ENCODE measurements at places on chromosomes 2 and 18. TPM values are rescaled to one million over a fixed set of nuclear protein-coding genes. Genes with fewer than 3 reads are reported as not detected.

- DNase-seq = peak; percentile 24
Observed at GRCh38 chr2:160227293-160227915, 27.3 kb upstream of the ITGB6 start.

GRCh38 chr2:10359246-10359645 lies 56.5 kb downstream of the HPCAL1 start:
- DNase-seq = no peak

DNA sequence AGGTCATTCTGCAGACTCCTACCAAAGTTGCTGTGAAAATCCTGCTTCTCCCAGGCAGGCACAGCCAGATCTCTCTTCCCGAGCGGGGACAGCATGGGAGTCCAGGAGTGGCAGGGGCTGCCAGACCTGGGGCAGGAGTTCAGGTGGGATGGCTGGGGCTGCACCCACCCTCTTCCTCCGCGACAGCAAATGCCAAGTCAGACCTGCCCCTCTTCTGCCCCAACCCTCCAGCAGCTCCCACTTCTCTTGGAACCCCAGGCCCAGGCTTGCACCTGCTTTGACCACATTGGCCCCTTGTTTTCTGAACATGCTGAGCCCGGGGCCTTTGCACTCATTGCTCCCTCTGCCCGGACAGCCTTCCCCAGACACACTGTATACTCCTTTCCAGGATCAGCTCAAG lies 288.2 kb upstream of the HS6ST1 start:
- DNase-seq = no peak

DNA sequence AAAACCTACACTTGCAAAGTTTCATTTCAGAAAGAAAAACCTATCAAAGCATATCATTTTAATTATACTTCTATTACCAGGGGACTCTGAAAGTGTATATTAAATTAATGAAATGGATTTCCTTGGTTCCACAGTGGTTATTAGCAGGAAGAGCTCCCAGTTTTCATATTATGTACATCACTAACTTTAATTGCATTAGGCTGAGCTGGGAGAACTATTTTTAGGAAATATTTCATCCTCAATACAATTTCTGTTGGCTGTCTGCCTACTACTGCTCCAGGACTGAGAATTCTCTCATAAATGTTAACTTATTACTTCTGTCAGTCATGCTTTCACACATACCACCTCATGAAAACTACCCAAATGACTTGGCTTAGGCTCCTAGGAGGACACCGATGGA lies 301.4 kb downstream of the CMPK2 start:
- DNase-seq = no peak

DNA sequence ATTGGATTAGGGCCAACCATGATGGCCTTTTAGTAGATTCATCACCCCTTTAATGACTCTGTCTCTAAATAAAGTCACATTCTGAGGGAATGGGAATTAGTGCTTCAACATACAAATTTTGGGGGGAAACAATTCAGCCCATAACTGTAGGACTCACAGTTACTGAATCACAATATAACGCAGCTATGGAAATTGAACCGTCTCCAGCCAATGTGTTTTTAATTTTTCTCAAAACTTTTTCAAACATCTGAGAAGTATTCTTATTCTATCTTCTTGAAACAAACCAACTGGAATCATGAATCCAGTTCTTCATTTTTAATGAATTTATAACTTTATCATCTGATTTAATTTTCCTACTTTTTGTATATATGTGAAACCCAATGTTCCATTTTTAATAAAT lies 373.1 kb upstream of the SYT4 start:
- no peak for DNase-seq

DNA sequence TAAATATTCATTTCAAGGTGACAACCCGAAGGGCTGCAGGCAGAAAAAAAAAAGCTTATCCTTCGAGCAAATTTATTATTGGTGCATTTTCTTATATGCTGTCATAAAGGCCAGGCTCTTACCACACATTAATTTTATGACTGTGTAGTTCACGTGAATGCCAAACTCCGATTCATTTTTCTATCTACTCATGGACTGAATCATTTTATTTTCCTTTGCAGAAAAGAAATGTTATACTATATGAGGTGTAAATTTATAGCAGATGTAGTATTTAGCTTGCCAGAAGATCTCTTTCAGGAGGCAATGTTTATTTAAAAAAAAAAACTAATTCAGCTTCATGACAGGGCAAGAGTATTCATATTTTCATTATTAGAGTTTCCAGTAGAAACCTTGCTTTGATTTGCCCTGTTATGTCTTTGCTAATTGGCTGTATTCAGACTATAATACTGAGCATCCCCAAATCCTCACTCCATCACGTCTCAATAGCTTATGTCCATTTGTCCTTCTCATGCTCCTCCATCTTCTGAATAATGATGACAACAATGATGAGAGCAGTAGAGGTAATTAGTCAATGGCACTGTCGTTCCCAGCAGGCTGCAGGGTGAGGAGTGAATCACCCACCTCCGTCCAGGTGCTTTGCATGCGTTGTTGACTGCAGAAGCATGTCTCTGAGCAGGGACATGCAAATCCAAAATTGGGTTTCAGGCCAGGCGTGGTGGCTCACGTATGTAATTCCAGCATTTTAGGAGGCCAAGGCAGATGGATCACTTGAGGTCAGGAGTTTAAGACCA lies 101.1 kb upstream of the RAB12 start:
- DNase-seq = no peak

- DNase-seq = peak; percentile 9
Observed at GRCh38 chr2:221571551-221572218, 419 bp downstream of the EPHA4 start.

- DNase-seq = peak; percentile 75
Observed at GRCh38 chr2:60560734-60561644, 7.5 kb upstream of the BCL11A start.

GRCh38 chr2:3661149-3661660 lies 3.2 kb downstream of the ALLC start:
- DNase-seq = no peak

- DNase-seq = no peak
Observed at GRCh38 chr2:226445216-226445861, 354.3 kb downstream of the IRS1 start.

DNA sequence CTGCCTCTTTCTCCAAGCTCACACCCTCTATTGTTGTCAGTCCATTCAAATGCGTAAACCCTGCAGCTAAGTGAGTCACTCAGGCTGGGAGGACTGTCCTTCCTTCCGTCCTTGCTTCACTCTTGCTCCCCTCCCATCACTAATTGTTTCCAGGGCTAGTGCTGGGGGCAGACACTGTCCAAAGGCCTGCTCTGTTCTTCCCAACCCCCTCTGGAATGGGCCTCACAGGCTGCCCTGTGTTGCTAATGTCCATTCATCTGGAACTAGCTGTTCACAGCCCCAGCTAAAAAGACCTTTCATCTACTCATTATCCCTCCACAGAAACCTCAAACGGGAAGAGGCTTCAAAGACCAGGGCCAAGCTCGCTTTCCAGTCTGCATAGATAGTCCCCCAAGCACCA lies 31.9 kb upstream of the NRP2 start:
- peak; percentile 45 for DNase-seq

DNA sequence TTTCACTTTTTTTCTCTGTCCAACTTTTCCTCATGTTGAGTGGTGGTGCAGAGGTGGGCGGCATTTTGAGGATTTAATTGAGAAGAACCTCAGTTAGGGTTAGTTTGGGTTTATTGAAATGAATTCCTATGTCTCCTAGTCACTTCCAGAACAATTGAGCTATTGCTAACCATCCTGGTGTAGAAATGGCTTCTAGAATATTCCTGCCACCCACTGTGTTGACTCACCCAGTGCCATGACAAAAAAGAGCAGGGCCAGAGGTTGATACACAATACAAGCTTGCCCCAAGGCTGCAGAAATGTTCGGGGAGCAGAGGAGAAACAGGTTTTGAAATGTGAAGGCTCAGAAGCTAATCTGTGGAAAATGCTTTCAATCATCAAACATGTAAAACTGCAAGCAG lies 167.1 kb upstream of the TRIB2 start:
- DNase-seq = no peak

- no peak for DNase-seq
Observed at GRCh38 chr2:229852565-229852964, 69.2 kb downstream of the TRIP12 start.

DNA sequence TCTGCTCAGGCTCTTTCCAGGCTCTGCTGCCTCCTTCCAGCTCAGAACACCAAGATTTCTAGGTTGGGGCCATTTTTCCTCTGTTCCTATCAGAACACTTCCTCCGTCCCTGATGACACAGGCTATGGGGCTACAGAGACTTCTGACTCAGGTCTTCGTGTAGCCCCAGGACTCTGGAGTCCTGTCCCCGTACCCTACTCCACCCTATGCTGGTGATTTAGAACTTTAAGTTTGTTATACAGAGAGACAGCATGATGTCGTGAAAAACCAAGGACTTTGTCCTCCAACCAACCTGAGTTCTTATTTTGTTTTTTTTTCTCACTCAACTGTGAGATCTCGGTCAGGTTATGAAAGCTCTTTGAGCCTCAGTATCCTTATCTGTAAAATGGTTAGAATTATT lies 78.7 kb downstream of the HS1BP3 start:
- DNase-seq = no peak

GRCh38 chr2:171174075-171174474 lies 13.4 kb upstream of the TLK1 start:
- no peak for DNase-seq

DNA sequence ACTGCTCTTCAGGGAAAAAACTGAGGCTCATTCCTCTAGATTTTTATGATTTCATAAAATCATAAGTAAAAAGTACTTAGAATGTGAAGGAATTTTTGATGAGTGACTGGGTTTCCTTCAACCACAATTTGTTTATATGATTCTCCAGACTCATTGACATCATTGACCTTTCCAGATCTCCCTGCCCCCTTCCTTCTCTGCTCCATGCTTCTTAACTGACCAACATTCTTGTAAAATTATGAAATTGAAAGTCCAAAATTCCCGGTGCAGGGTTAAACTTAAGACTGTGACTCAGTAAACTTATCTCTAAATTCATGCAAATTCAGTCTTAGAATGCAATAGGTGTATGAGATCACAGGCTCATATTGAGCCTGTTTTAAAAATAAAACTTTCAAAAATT lies 648.9 kb downstream of the TDRD15 start:
- DNase-seq = no peak

GRCh38 chr2:240186191-240186725 lies 45.8 kb upstream of the OTOS start:
- no peak for DNase-seq

- no peak for DNase-seq
Observed at GRCh38 chr2:49021271-49021670, 133.0 kb downstream of the FSHR start.

DNA sequence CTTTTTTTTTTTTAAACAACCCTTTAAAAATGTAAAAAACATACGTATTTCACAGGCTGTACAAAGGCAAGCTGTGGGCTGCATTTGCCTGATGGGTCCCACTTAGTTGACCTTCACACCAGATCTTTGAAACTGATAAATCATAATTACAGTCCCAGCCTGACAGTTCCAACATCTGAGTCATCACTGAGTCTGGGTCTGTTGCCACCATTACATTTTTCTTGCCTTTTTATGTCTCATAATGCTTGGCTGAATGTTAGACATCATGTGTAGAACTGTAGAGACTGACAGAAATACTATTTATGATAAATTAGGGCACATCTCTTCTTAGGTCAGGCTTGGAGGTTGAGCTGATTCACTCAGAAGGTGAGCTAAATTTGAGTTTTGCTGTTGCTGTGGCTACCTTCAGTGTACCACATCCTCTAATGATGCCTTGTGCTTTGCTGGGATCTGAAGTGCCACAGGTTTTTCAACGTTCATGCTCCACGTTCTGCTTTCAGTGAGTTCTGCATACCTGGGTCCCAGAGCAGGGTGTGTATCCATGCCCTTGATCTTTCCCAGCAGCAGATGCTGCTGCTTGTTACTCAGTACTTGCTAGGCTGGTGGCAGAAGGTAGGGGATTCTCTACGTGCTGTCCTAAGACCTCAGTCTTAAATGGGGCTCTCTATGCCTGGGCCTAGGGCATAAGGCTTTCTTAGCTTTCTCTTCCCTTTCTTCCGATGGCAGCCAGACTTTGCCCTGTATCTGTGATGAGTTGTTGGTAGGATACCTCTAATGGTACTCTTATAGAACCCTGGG lies 160.6 kb upstream of the SMAD7 start:
- no peak for DNase-seq

DNA sequence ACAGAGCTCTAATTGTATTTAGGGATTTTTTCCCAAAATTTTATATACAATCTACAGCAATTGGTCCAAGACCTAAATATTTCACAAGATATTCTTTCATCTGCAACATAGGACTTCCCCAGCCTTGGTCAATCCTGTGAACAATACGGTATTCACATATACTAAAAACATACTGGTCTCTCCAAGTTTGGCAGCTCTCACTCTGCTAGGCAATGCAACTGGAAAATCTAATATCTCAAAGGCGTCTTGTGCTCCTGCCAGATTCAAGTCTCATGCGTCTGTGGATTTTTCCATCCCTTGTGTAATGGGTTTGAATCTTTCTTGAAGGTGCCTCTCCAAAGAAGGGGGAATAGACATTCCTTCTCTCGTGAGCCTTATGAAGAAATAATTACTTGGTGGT lies 27.4 kb upstream of the MBOAT2 start:
- no peak for DNase-seq

GRCh38 chr2:47078541-47079482 lies 76.3 kb downstream of the STPG4 start:
- peak; percentile 68 for DNase-seq

DNA sequence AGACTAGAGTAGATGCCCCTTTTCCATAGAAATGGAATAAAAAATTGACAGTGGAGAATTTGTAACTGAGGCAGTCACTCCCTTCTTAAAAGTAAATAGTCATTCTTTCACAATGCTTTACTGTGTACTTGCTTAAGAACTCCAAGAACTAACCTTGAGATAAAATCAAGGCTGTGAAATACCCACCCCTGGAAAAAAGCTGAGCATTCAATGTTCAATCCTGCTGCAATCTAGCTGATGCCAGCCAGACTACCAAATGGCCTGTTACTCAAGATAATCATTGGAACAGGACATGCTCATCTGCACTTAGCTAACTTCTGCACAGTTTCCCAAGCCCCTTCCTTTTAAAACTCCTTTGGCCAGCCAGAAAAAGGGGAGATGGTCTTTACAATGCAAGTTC lies 367.4 kb upstream of the GULP1 start:
- no peak for DNase-seq

GRCh38 chr2:44934038-44934982 lies 7.2 kb upstream of the SIX3 start:
- DNase-seq = no peak

The SERPINB13 gene
- not detected for total RNA-seq

The CNDP1 gene
- 0.51 TPM for total RNA-seq

The ERBB4 gene
- 0.32 TPM for total RNA-seq

The SLC5A7 gene
- total RNA-seq = not detected

The GATA6 gene
- total RNA-seq = 2.1 TPM

The EIF2AK2 gene
- total RNA-seq = 22.5 TPM
